HuH-7 (cell line): ENCODE measurements at places on chromosomes 16 and 17.

DNA sequence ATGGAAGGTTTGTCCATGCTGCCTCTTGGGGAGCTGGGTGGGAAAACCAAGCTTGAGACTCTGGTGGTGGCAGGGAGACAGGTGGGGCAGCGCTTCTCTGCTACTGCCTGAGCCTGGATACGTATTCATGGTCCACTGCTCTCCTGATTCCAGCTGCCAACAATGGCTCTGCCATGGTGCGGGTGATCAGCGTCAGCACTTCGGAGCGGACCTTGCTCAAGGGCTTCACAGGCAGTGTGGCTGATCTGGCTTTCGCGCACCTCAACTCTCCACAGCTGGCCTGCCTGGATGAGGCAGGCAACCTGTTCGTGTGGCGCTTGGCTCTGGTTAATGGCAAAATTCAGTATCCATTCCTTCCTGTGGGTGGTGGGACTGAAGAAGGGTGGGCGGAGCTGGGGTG is 4.2 kb downstream of the EDC4 start:
- no peak for DNase-seq

DNA sequence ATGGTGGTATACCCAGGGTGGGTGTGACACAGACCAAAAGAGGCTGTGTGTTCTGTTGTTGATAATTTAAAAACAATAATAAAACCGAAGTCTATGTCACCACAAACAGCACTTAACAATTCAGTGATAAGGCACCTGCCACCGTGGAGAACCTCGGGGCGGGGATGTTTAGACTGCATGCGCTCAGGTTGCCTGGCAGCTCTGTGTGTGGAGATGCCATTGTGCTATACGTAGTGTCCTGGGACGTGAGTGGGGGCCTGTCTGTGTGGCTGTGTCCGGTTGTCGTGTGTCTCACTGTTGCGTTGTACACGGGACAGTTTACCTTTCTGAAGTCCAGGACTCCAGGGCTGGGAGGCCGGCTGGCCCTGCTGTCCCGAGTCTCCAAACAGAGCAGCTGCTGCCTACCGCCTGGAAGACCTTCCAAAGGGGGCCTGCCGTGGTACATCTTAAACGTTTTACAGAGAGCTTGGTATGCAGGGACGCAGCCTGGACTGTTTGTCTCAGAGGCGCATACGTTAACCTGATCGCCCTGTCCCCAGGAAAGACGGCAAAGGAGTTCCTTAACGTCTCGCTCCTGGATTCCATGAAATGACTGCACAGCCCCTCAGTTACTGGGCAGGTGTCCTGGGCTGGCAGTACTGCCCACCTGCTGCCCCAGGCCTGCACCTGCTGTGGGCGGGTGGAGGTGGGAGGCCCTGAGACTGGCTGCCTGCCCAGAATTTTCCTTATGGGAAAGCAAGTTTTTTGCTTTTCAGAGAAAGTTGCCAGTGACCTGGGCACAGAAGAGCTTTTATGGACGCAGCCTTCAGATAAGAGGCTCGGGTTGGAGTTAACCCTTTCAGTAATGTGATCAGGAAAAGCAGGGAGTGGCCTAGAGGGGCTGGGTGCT is 19.0 kb downstream of the SPIRE2 start:
- DNase-seq, result no peak

GRCh38 chr17:13735444-13735843 is 133.7 kb upstream of the HS3ST3A1 start:
- DNase-seq, result no peak

DNA sequence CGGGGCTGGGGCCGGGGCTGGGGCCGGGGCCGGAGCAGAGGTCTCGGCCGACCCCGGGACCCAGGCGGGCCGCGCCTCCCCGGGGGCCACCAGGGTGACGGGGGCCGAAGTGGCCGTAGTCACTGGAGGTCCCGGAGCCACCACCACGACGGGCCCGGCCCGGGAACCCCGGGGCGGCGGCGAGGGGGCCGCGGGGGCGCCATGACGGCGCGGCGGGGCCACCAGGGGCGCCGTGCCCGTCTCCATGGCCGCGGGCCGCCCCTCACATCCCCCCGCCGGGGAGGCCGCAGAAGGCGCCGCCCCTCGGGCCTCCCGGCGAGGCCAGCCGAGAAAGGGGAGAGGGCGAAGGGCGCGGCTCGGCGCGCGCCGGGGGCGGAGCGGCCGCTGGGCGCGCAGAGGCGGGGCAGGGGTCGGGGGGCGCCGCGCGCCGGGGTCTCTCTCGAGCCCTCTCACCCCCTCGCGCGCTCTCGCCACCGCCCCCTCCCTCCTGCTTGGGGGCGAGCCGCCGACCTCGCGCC is 297 bp downstream of the TBC1D10B start:
- no peak for DNase-seq

DNA sequence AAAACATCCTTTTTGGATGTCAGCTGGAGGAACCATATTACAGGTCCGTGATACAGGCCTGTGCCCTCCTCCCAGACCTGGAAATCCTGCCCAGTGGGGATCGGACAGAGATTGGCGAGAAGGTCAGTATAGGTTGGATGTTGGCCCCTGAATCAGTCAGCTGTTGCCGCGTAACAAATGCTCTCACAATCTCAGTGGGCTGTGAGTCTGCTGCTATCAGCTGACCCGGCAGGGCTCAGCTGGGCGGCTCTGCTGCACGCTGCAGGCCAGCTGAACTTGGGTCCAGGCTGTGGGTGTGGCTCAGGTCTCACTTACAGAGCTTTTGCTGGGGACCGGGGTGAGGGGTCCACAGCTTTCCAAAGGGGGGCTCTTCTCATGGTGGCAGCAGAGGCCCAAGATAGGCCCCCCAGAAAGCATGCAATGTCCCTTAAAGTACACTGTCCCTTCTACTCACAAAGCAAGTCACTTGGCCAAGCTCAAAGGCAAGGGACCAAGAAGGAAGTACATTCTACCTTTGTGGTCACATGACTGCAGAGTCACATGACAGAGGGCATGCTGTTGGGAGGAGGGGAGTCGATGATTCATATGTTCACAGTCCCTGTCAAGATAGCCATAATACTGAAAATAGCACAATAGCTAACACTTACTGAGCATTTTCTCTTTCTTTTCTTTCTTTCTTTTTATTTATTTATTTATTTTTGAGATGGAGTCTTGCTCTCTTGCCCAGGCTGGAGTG is 134.2 kb downstream of the ABCC1 start:
- no peak for DNase-seq

- no peak for DNase-seq
Observed at GRCh38 chr16:13996778-13997288, 74.3 kb upstream of the MRTFB start.
